ENCODE measurements at places on chromosomes 3 and 15.

DNA sequence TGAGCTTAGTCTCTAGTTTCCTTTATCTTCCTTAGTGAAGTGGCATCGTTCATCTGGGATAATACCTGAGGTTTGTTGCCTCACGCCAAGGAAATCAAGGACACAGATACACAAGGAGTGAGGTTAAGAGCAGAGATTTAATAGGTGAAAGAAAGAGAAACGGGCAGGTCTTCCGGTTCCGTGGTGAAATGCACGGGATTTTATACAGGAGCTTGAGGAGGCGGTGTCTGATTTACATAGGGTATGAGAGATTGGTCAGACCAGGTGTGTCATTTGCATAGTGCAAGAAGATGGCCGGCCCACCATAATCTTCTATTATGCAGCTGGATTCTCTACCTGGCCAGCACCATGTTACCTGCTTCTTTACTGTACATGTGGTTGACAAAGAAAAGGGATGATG, 17.2 kb downstream of the ARRDC4 start:
- DNase-seq: no peak

- DNase-seq: no peak
Observed at GRCh38 chr3:177596248-177596815, 399.1 kb upstream of the TBL1XR1 start.

DNA sequence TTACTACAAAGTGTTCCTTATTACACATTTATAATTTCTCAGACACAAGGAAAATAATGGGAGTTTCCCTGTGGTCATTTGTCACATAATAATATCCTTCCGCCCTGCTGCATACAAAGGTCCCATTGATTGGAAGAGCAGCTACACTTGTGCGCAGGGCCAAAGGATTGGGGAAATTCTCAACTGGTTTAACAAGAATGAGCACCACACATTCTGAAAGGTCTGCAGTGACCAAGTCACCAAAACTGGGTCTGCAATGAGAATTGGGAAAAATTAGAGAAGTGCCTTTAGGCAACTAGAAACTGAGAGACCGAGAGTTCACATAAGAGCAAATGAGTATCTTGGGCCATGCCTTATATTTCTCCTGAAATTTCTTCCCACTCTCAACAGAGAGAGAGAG, 98.2 kb upstream of the NR2F2 start:
- no peak for DNase-seq

GRCh38 chr15:85837011-85837433, 42.3 kb upstream of the KLHL25 start:
- no peak for DNase-seq

DNA sequence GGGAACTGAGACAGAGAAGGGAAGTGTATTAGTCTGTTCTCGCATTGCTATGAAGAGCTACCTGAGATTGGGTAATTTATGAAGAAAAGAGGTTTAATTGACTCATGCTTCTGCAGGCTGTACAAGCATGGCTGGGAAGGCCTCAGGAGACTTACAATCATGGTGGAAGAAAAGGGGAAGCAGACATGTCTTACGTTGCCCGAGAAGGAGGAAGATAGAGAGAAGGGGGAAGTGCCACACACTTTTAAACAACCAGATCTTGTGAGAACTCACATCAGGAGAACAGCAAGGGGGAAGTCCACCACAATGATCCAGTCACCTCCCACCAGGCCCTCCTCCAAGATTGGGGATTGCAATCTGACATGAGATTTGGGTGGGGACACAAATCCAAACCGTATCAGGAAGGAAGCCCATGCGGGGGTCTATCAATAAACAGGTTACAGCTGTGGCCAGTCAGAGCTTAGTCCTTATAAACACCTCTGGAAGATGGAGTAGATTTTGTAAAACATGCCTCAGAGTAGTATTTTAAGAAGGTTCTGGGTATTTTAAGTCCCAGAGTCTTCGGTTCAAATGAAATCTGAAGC, 153.9 kb downstream of the GHSR start:
- no peak for DNase-seq

DNA sequence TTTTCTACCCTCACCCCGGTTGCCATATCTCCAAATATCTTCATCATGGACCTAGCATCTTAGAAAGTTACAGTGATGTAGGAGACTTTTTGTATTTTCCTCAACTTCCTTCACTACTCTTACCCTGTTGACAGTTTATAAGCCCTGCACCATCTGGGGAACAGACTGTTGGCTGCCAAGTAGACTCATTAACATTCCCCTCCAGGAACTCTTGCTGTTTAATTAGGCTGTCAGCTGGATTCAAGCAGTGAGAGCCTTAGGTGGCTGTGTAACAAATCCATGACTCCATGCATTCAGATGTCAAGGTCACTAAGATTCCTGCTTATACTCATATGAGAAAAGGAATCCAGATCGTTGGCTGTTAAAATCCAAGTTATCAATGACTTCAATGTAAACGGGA, 198.3 kb downstream of the NAALADL2 start:
- no peak for DNase-seq

GRCh38 chr15:76114561-76114960, 54.8 kb downstream of the TMEM266 start:
- no peak for DNase-seq

GRCh38 chr3:50612970-50613846, 1.6 kb upstream of the CISH start:
- no peak for DNase-seq

GRCh38 chr3:188179006-188179966, 25.3 kb downstream of the LPP start:
- DNase-seq: no peak

GRCh38 chr3:11212299-11212608, 58.0 kb downstream of the HRH1 start:
- DNase-seq: no peak

DNA sequence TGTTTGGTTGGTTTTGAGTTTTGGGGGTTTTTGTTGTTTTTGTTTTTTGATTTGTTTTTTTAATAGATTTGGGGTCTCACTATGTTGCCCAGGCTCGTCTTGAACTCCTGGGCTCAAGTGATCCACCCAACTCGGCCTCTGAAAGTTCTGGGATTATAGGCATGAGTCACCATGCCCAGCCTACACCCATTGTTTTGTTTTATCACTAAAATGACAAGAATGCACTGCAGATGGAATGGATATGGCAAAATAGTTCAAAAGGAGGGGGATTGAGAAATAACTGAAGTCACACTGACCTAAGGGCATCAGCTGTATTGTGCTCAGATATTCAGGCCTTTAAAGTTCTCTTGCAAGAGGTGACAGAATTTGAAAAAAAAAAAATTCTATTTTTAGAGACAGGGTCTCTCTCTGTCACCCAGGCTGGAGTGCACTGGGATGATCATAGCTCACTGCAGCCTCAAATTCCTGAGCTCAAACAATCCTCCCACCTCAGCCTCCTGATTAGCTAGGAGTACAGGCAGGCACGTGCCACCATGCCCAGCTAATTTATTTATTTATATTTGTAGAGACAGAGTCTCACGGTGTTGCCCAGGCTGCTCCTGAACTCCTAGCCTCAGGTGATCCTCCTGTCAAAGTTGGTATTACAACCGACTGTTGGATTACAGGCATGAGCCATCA, 4.4 kb upstream of the RASA2 start:
- DNase-seq: no peak

GRCh38 chr3:50224639-50225038, 11.4 kb upstream of the GNAI2 start:
- DNase-seq: no peak

GRCh38 chr3:168213920-168214319, 118.2 kb upstream of the GOLIM4 start:
- no peak for DNase-seq

- DNase-seq: no peak
Observed at GRCh38 chr15:96053781-96054428, 276.6 kb upstream of the NR2F2 start.

GRCh38 chr15:31082771-31083369, 18.7 kb downstream of the TRPM1 start:
- no peak for DNase-seq

DNA sequence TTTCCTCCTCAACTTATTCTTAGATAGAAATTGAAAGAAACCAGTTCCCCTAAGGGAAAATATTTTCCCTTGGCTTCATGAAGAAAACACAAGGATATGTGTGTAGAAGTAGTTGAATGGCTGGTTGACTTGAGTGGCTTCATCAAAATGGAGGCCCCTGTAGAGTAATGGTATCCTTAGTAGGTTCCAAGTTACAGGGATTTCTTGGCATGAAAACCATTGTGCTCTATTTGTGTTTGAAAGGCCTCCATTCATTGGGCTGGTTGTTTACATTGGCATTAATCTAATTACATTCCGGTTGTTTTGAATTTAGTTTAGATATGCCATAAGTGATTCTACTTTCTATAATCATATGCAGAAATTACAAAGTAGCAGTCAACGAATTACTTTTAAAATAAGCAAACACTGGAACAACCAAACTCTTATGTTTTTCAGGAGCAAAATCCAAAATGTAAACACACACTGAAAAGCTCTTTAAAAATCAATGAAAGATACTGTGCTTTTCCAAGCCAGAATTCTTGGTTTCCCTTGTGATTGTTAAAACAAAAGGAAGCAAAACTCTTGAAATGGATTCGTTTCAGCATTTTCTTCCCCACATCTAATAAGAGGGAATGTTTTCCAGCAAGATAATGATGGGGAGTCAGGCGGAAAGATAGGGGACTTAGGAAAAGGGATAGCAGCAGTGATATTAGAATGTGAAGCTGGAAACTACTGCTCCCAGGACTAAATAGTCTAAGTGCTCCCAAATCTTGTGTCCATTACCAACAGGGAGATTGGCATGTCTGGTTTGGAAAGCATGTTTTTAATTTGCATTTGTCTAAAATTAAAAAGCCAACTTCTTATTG, 77.0 kb downstream of the EPHA3 start:
- DNase-seq: no peak

- peak; percentile 28 for DNase-seq
Observed at GRCh38 chr15:64443747-64444621, 16.4 kb upstream of the ZNF609 start.

GRCh38 chr15:55084673-55085072, 112.1 kb downstream of the RSL24D1 start:
- DNase-seq: no peak

DNA sequence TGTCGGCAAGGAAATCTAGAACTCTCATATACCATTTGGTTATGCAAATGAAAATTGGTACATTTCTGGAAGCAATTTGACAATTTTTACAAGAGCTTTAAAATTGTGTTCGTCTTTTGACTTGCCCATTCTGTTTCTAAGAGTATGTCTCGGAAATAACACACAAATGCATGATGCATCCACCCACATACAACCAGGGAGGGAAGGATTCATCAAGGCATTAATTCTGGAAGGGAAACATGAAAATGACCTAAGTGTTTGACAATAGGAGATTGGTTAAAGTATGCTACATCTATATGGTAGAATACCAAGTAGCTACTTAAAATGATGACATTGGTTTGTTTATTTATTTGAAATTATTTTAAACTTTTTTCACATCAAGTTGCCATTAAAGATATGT, 58.6 kb downstream of the PIAS1 start:
- no peak for DNase-seq

GRCh38 chr3:140258222-140258724, 323.3 kb downstream of the CLSTN2 start:
- no peak for DNase-seq

DNA sequence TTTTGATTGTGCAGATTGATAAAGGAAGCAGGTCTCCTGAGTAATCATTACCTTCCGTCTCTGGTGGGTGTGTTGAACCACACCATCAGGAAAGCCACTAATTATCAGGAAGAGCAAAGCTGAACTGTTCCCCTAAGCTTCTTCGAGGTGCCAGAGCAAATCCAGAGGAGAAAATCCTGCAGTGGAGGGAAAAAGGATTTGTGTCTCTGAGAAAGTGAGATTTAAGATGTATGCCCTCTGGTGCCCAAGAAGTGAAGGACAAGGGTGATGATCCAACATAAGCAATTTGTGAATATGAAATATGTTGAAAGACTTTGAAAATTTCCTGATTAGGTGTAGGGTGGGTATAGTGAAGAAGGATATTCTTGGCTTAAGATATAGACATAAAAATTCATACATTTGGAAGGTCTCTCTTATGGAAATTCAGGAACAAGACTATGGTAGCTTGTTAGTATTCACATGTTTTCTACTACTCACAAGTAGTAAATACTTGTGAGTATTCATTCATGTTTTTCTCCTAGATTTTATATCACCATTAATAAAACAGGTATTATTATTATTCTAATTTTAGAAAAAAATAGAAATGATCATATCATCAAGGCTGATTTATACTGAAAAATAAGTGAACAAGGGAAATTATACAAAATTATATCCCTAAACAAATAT, 34.8 kb downstream of the COMMD2 start:
- peak; percentile 32 for DNase-seq

DNA sequence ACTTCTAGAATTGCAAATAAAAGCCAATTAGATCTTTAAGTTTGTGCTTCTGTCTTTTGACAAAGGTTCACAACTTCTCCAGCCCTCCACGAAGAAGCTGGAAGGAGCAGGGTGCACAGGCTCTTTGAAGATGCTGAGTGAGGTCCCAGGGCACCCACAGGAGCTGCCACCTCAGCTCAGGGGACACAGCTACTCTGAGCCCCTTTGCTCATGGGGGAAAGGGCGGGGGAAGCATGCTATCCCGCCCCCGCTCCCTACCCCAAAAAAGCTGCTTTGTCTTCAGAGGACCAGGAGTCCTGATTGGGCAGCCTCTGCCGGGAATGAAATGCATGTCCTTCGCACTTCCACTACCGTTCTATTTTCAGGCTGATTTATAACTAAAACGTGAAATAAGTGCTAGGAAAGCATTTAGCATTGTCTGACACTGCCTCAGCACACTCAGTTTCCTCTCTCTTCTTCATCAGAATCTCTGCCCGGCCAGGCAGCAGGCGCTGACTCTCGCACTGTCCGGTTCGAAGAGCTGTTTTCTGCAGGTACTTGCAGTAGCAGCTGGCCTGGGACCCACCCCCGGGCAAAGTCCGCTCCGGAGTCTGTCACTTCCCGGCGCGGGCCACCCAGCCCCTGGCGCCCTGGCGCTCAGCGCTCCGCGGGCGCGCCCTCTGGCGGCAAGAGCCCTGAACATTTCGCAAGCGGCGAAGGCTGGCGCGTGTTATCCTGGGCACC, 45.5 kb upstream of the KLHL25 start:
- peak; percentile 90 for DNase-seq

- no peak for DNase-seq
Observed at GRCh38 chr15:25695875-25696760, 167.0 kb downstream of the ATP10A start.

GRCh38 chr3:102206511-102207031, 228.2 kb upstream of the ZPLD1 start:
- no peak for DNase-seq
